HCT116 (cell line): ENCODE measurements at places on chromosomes 3 and 15.

GRCh38 chr15:48751595-48751994 lies 59.3 kb downstream of the CEP152 start:
- no peak for DNase-seq

- no peak for DNase-seq
Measured at GRCh38 chr15:64949383-64950186, 37.9 kb downstream of the ANKDD1A start.

DNA sequence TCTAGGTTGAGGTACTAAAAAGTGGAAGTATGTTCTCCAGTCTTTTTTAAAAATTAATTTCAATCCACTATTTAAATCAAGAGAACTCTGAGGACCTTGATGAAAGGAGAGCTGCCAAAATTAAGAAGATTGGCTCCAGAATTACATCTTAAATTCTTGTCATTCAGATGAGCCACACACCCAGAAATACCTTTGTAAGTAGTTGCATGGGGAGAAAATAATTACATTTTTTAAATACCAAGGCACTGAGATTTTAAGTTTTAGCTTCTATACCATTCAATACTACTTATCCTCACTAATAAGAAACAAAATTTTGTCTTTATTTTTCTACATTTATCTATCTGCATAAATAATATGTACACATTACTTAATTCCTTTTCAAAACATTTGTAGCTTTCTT lies 1132.8 kb downstream of the OTOL1 start:
- no peak for DNase-seq

- DNase-seq, result no peak
Measured at GRCh38 chr15:51497806-51498205, 124.8 kb downstream of the DMXL2 start.
